Stimulated activated CD4-positive, alpha-beta T cell treated with anti-CD3 and anti-CD28 coated beads, Interleukin-15, amount 100 ng/mL, for 48 hours (primary cell): ENCODE measurements at places on chromosomes 5 and 9.

GRCh38 chr5:106522296-106522695, 1148.4 kb downstream of the EFNA5 start:
- no peak for DNase-seq

DNA sequence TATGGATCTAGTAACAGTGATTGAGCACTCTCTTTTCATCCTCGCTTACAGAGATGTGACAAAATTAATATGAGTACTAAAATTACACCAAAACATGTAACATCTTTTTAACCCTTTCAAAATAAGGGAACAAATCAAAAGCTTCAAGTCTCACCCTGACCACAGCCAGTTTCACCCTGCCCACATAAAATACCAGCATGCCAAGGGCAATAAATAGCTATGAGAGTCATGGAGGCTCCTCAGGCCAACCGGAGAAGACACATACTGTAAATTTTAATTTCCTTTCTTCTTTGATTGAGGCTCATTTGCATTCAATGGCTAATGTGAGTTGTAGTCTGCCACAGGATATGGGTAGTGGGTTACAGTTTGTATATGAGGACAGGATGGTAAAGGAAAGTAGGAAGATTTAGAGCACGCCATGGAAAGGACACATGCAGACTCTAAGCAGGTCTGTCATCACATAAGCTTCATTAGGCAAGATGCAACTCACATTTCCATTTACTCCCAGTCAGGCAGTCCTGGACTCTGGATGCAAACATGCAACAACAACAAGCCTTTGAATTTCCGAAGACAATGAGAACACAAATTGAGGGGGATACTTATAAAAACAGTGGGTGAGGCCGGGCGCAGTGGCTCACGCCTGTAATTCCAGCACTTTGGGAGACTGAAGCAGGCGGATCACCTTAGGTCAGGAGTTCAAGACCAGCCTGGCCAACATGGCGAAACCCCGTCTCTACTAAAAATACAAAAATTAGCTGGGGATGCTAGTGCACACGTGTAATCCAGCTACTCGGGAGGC, 11.3 kb downstream of the IL4 start:
- DNase-seq: no peak

DNA sequence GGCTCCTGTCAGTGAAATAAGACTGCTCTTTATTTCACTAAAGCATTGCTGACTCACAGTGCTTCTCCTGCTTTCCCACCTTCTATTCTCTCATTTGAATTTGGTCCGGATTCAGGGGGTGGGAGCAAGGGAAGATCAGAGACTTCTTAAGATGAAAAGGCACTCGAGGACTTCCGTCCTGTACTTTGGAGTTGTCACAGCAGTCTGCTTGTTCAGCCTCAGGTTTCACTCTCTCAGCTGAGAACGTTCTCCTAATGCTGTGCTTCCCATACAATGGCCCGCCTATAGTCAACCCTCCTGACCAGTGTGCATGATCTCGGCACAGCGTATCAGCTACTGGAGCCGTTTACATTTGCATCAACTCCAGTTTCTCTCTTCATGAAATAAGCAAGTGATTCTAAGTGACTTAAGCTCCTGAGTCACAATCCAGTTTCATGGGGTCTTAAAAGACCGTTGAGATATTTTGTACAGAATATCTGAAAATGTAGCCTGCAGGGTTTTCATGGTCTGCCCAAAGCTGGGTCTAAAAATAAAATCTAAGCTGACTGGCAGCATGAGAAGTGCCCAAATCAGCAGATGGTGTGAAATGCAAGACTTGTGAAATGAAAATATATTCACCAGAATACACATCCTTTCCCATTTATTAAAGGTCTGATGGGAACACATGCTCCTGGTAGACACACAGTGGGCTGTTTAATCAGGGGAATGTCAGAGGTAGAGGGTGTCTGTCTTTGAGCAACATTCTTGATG, 145.0 kb downstream of the ADCY2 start:
- DNase-seq: no peak

- DNase-seq: no peak
These were observed 12.1 kb downstream of the C9 start for GRCh38 chr5:39352170-39352569.

GRCh38 chr5:116242343-116242742, 157.5 kb downstream of the COMMD10 start:
- no peak for DNase-seq

DNA sequence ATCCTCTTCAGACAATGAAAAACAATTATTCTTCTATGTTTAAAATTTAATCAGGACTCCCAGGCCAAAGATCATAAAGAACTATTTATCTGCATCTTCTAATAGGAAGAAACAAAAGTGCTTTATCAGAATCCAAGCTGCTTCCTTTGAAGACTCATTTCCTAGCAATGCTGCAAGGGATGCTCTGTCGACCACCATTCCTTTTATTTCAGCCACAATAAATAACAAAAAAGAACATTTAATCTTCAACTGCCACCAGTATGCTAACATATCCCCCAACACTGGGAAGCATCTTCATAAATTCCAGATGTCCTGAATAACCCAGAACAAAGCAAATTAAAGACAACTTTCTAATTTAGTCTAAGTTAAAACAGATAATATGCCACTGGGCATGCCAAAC, 68.7 kb downstream of the PKD2L2 start:
- DNase-seq: no peak

DNA sequence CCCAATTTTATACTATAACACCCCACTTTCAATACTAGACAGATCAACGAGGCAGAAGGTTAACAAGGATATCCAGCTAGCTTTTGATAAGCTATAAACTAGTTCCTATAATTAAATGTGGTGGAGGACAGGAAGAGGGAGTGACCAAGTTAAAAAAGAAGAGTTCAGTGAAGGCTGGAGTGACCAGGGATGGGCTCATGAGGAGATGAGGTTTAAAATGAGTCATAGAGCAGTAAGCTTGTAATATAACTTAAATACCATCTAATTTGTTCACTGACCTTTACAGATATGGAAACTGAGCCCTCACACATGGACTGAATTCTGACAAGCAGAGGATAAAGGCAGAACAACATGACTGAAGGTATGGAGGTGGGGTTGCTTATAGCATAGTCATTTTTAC, 284.5 kb downstream of the SPATA31D1 start:
- no peak for DNase-seq

DNA sequence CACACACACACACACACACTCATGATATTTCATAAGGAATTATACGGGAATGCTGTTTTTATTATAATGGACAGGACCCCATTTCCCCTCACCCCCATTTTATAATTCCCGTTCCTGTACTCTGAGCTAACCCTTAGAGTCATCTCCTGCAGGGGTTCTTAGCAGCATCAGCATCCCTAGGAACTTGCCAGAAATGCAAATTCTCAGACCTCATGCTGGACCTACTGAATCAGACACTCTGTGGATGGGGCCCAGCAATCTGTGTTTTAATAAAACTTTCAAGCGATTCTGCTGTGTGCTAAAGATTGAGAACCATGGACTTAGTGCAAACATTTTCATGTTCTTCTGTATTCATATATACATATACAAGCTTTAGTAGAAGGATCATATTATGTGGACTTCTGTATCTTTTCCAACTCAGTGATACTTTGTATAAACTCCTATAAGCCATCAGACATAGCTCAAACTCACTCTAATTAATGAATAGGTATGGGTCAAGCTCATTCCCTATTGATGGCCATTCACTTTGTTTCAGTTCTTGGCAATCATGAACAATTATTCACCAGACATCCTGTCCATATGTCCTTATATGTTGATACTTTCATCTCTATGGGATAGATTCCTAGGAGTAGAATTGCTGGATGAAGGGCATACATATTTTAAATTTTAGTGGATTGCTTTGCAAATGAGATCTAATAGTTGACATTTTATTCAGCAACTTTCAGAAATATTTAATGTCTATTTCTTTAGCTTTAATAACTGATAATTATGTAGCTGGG, 65.5 kb downstream of the ARHGEF28 start:
- no peak for DNase-seq

- no peak for DNase-seq
These were observed 82.8 kb downstream of the SLC1A3 start for GRCh38 chr5:36689225-36689624.

GRCh38 chr9:131237291-131237690, 39.0 kb downstream of the FAM78A start:
- no peak for DNase-seq

DNA sequence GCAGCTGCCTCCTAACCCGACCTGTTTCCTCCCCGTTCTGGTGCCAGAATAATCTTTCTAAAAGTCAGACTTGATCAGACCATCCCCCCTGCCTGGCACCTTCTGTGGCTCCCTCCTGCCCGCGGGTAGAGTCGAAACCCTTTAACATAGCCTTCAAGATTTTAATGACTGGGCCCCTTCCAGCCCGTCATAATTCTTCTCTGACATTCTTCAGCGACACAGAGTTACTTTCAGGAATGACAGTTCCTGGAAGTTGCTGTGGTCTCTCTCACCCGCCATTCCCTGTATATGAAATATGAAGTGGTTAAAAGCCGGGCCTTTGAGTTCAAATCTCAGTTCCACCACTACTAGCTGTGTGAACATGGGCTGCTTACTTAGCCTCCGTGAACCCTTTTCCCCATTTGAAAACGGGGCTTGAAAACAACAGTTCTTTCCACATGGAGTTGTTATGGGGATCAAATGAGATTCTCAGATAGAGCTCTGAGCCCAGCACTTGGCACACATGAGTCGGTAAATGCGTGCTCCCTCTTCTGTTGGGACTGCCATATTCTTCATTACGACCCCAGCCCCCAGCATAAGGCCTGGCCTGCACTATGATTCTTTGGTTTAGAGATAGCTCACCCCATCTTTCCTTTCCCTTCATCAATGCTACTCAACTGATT, 737 bp downstream of the NANS start:
- DNase-seq: no peak

DNA sequence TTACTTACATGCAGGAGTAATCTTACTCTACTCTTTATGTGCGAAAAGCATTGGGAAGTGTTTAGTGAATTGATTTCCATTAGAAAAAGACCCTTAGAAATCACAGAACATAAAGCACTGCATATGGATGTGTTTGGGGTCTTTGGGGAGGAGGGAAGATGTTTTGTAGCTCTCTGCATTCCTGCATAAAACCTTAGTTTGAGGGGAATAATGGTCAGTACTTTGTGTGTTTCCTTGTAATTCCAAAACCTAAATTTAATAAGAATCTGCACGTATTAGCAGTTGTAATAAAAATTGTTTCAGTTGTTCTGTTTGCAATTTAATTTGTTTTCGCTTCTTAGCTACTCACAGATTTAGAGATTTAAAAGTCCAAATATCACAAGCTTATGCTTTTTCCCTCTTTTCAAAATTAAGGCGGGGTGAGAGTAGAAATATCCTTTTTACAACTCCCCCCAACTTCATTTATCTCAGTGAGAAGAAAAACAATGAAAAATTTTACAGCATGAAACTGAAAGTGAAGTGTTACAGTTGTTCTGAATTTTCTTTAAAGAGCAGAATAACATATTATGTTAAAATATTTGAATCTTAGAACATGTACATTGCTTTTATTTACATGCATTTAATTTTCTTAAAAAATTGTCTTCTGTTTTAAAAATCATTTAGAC, 143.8 kb downstream of the SMARCA2 start:
- DNase-seq: no peak

GRCh38 chr5:139808481-139809330, 13.1 kb downstream of the PSD2 start:
- peak; percentile 19 for DNase-seq
